ENCODE measurements at places on chromosomes 3 and 15.
A peak's percentile ranks its signal among the peaks of the same experiment; 100 is the strongest.

GRCh38 chr3:69385723-69386555, at the start of gene FRMD4B:
TSS of gene FRMD4B (minus strand) at chr3:69386088. CDS start at chr3:69385989, 99 bp downstream.
- peak; percentile 44 for DNase-seq

- DNase-seq = peak; percentile 45
Measured at GRCh38 chr3:58419780-58420507, 13.7 kb downstream of the PDHB start.

- no peak for DNase-seq
Measured at GRCh38 chr3:51916418-51916817, 13.3 kb upstream of the IQCF1 start.

GRCh38 chr3:106936337-106936736, 440.9 kb upstream of the CCDC54 start:
- no peak for DNase-seq

DNA sequence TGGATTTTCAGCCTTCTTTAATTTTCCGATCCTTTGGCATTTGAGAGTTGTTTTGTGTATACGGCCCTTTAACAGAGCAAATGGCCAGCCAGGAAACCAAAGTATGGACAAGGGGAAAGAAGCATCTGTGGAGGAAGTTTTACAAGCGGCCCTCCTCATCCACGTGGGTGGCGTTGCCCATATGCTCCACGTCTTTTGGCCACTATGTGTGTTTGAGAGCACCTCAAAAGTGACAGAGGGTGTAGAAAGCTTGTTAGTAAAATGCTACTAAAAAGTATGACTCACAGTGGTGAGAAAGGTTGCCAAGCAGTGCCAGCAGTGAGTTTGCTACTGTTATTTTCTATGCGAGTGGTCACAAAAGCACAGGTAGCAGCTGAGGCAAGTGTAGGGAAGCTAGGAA, 451.8 kb upstream of the NPAP1 start:
- no peak for DNase-seq

DNA sequence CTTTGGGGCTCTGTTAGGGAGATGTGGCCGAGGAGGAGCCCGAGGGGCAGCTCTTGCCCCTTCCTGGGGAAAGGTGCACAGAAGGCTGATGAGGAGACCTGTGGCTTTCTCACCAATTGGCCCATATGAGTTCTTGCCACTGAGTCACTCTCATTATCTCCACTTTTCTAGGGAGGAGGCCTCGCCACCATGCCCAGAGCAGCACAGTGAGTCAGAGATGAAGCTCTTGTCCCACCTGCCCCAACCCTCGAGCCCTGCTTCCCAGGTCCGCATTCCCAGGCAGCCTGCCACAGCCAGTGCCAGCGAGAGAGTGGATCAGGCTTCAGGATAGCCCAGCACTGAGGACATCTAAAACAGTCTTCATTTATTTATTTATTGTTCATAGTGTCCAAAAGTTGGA, 53.5 kb downstream of the AMOTL2 start:
- DNase-seq = peak; percentile 66

DNA sequence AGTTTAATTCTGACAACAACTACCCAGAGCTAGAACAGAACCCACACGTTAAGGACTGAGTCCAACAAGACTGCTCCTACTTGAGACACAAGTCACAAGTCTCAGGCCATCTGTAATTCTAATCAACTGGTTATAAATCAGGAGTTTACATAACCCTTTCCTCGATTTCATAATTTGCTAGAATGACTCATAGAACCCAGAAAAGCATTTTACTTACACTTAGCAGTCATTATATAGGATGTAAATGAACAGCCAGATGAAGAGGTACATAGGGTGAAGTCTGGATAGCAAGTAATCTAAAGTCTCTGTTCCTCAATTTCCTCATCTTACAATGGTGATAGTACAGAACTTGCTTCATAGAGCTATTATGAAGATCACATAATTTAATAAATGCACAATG, 1018.2 kb downstream of the DIPK2A start:
- no peak for DNase-seq
